GM13976 (cell line): ENCODE measurements at places on chromosomes 2 and 18.

DNA sequence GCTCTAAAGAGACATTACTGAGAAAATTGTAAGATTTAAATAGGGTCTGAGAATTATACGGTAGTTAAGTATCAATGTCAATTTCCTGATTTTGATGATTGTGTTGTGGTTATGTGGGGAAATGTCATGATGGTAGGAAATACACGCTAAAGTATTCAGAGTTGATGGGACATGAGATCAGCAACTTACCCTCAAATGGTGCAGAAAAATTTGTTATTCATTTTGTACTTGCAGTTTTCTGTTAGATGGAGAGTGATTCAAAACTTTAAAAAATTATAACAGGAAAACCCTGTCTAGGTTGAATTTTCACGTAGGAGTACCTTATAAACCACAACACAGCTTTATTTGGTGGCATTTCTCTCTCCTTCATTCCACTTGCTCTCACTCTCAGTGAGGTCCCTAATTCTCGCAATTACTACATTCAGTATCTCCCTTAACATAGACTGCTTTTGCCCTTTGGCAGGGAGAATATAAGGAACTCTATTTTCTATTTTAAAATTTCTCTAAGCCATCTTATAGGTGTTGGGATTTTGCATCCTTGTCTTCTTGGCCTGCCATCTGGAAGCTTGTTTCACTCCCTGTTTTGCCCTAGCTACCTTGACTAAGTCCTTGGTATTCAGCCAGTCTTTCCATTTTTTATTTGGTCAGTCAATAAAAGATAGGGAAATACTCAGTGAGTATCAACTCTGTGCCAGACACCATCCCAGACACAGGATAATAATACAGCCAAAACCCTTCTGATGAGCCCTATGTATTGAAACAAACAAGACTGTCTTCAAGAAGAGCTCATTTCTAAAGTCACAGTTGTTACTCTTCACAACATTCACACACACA, 550.6 kb upstream of the ACVR2A start:
- DNase-seq, result no peak

DNA sequence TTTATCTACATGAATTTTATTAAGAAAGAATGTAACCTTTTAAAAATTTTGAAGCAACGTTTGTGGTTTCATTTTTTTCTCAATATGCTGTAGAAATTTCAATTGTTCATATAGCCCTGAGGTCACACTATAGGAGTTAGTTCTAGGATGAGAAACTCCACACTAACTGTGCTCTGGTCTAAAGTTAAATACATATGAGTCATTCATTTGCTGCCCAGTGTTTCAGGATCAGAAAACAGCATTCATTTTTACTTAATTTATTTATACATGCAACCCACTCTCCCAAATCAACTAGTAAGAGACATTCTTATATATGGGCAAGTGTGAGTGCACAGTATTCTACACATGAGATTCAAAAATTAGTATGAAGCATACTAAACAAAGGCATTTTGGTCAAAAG, 137.9 kb downstream of the DOCK10 start:
- peak; percentile 43 for DNase-seq

DNA sequence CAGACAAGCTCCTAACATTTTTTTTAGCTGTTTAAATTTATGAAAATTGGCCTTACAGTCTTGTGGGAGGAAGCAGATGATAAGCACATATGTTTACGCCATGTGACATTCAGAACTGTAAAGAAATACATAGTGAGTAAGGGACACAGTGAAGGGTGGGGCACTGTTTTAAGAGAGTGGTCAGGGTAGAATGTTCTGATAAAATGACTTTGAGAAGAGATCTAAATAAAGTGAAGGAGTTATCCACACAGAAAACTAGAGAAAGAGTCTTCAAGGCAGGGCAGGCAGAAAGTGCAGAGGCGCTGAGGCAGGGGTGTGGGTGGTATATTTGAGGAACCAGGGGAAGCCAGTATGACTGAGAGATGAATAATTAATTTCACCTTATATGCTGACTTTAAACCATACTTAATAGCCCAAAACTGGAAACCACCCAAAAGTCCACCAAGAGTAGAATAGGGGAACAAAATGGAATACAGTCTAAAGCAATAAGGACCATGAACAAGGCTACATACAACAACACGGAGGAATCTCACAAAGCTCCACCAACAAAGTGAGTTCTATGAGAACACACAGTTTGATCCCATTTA, 8.6 kb downstream of the MREG start:
- no peak for DNase-seq

DNA sequence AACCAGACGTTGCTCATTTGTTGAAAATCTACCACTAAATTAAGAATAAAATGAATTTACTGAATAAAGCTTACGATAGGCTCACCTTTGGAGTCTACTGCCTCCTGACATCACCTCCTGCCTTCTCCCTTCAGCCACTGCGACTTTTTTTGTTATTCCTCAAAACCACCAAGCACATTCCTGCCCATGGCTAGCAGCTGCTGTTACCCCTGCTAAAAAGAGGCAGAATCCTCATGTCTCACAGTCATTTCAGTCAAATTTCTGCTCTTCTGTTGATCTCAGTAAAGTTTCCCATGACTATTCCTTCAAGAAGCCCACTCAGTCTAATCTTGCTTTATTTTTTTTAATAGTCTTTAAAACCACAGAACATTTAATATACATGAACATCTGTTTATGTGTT, 40.8 kb upstream of the ANKRD62 start:
- DNase-seq, result no peak

GRCh38 chr2:119263656-119264055, 40.0 kb downstream of the STEAP3 start:
- no peak for DNase-seq

DNA sequence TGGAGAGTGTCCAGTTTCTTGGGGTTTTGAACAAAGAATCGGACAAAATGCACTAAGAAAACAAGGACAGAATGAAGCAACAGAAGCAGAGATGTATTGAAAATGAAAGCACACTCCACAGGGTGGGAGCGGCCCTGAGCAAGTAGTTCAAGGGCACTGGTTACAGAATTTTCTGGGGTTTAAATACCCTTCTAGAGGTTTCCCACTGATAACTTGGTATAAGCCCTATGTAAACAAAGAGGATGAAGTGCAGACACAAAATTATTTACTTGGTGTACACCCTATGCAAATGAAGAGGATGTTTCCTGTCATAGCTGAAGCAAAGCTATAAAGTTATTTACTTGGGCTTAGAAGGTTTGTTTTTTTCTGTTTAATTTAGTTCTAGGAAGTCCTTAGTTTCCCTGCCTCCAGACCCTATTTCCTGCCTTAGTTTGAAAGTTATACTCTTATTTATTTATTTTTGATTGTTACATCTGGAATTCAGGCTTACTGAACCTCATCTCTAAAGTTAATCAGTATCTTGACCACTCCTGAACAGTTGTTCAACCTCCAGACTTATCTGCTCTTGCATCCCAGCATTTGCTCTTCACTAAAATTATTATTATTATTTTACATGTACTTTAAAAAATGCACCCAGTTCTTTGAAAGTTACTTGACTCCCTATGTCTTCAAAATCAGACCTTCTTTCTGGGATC, 193.5 kb downstream of the SPP2 start:
- DNase-seq, result no peak

GRCh38 chr18:33517950-33518349, 60.1 kb upstream of the ASXL3 start:
- no peak for DNase-seq

DNA sequence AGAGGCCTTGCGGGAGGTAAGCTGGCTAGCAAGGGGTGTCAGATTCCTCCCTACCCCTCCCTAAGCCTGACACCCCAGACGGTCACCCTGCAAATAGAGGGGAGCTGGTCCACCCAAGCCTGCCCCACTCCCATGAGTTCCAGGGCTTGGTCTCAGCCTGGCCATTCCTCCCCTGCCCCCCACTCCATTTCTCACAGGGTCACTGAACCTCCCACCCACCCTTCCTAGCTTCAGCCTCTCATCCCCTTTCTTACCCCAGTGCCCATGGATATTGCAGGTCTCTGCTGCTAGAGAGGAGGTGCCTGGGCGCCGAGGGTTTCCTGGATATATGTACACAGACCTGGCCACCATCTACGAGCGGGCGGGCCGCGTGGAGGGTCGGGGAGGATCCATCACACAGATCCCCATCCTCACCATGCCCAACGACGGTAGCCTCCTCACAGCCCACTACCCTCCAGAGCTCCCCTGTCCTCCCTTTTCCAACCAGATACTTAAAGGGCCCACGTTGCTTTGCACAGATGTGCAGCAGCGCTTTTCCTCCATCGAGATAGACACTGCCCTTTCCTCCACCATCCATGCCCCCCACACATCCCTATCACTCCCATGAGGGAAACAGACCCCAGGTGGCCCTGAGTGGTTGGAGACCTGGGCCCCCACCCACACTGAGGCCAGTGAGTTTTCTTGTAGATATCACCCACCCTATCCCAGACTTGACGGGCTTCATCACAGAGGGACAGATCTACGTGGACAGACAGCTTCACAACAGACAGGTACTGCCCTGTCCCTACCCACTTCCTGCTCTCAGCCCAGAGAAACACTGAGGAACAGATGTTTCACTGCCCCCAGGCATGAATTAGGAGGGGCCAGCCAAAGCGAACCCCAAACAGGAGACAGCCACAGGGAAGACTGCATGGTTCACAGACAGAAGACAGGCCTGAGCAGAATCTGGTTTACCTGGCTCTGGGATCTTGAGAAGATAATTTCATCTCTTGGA, 15.2 kb upstream of the ANKRD53 start:
- DNase-seq, result peak; percentile 20

- no peak for DNase-seq
Observed at GRCh38 chr2:233706720-233707119, 6.0 kb upstream of the UGT1A5 start.

DNA sequence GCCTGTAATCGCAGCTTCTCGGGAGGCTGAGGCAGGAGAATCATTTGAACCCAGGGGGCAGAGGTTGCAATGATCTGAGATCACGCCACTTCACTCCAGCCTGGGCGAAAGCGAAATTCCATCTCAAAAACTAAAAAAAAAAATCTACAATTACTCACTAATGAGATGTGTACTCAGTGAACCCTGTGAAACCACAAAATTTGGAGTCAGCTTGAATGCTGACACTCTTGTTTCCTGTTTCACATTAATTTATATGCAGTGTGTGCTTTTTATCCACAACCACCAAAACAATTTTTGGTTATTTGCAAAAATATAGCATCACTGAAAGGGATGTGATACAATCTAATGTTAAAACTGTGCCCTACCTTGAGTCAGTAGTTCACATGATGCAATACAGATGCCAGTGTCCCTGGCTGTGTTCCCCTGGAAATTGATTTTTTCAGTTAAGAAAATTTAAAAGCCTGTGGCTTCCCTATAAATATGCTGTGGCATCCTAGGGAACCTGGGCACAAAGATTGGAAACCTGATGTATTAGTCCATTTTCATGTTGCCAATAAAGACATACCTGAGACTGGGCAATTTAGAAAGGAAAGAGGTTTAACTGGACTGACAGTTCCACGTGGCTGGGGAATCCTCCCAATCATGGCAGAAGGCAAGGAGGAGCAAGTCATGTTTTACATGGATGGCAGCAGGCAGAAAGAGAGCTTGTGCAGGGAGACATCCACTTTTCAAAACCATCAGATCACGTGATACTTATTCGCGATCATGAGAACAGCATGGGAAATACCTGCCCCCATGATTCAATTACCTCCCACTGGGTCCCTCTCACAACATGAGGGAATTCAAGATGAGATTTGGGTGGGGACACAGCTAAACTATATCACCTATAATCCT, 337.5 kb upstream of the NT5C1B start:
- DNase-seq, result no peak

GRCh38 chr2:172387361-172387760, 40.0 kb upstream of the ITGA6 start:
- DNase-seq, result no peak

DNA sequence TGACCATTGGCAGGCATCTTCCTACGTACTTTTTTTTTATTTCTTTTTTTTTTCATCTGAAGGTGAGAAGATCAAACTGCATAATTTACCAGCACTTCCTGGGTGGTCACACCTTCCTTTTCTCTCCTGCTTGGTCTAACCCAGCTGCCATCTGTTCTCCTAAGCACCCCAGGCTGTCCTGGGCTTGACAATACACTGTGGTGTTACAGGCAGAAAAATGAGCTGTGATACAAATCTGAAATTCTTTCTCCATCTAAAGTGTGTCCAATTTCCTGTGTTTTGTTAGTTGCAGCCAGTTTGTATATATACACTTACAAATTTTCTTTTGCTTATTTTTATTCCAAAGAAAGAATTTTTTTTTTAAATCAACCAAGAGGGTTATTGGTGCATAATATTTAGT, 786.0 kb upstream of the ZEB2 start:
- no peak for DNase-seq

GRCh38 chr2:170817093-170818035, 677 bp downstream of the GAD1 start:
- peak; percentile 51 for DNase-seq
